ENCODE measurements at places on chromosomes 2 and 18.

GRCh38 chr2:191721331-191721730 lies 43.4 kb downstream of the NABP1 start:
- DNase-seq: no peak

GRCh38 chr2:37984176-37984575 lies 59.1 kb downstream of the RMDN2 start:
- no peak for DNase-seq

GRCh38 chr2:28366149-28366495 lies 26.5 kb upstream of the FOSL2 start:
- no peak for DNase-seq

DNA sequence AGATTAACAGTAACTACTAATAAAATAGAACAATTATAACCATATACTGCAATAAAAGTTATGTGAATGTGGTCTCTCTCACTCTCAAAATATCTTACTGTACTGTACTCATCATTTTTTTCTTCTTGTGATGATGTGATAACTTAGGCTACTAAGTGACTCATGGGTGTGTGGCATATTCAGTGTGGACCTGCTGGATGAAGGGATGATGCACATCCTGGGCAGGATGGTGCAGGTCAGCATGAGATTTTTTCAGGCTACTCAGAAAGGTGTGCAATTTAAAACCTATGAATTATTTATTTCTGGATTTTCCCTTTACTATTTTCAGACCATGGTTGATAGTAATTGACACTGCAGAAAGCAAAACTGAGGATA lies 90.7 kb downstream of the NCKAP5 start:
- no peak for DNase-seq

- DNase-seq: no peak
Observed at GRCh38 chr2:134783912-134784311, 54.5 kb upstream of the ACMSD start.

DNA sequence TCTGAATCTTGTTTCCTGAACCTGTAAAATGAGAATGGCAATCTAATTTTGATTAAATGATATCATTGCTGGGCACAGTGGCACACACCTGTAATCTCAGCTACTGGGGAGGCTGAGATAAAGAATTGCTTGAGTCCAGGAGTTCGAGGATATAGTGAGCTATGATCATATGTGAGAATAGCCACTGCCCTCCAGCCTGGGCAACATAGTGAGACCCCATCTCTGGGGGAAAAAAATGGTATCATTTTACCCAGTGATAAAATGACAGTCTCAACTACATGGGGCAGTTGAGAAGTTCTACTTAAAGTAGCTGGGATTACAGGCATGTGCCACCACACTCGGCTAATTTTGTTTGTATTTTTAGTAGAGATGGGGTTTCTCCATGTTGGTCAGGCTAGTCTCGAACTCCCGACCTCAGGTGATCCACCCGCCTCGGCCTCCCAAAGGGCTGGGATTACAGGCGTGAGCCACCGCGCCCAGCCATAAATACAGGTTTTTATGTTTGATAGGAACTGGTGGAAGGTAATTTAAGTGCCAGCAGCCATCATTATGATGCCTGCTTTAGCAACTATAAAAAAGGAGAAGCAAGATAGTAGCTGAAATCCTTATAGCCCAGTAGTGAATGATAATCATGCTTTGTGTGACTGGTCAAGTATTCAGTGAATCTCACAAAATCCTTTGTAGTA lies 17.0 kb downstream of the BZW1 start:
- no peak for DNase-seq
